ENCODE measurements at places on chromosomes 2 and 18. TPM values are rescaled to one million over a fixed set of nuclear protein-coding genes. Genes with fewer than 3 reads are reported as not detected.

GRCh38 chr2:95001701-95002100 is 23.8 kb upstream of the MAL start:
- no peak overlapping the region for H3K27ac ChIP-seq
- no peak overlapping the region for H3K4me3 ChIP-seq
- H3K4me1 ChIP-seq, result no peaks in the 10 kb centered on the region
- DNase-seq, result no peak
- H3K36me3 ChIP-seq, result no peaks in the 10 kb centered on the region
- peaks cover 45% of the 10 kb centered on the region for H3K27me3 ChIP-seq

DNA sequence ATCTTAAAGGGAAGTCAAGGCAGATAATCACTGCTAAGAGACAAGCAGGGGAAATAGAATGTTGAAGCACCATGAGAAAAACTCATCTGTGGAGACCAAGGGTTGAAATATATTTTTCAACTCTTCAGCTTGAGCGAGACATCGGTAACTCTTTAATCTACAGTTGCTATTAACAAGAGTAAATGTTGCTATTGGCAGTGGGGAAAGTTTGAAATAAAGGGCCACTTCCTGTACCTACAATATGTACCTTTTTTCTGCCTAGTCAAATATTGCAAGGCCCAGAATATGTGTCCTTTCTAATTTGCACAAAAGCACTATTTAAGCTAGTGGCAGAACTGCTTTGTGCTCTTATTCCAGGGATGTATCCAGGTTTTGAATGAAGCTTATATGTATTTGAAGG is 65.8 kb downstream of the EFEMP1 start:
- H3K27me3 ChIP-seq, result no peaks in the 10 kb centered on the region
- H3K4me3 ChIP-seq, result no peak overlapping the region
- H3K36me3 ChIP-seq, result no peaks in the 10 kb centered on the region

GALNT14 gene
- 2.2 TPM for total RNA-seq

DNA sequence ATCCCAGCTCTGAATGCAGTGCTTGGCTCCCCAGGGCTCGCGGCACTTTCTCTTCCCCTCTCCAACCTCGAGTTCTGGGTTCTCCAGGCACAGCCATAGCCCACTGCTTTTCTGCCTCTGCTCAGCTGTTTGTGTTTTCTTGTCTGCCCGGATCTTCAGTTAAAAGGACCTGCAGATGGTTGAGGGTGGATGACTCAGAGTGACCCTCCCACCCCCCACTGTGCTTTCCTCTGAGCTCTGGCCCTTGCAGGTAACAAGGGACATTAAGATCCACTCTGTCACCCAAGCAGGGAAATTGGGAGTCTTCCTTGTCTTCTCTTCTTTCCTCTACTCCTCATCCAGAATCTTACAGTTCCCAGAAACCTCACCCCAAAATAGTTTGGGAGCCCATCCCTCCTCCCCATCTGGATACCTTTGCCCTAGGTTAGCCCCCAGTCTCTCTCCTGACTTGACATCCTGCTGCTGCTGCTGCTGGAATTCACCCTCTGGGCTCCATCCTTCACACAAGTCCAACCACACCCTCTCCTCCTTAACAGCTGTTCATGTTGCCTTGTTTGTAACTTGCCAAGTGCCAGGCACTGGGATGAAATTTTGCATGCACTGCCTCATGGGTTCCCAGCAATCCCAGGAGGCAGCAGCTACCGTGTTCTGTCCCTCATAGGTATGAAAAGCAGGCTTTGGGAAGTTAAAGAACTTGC is 157.9 kb upstream of the TTC39C start:
- DNase-seq, result no peak
- no peak overlapping the region for H3K4me3 ChIP-seq
- H3K27me3 ChIP-seq, result peaks cover 11% of the 10 kb centered on the region
- H3K36me3 ChIP-seq, result no peaks in the 10 kb centered on the region
- peaks cover 9% of the 10 kb centered on the region for H3K4me1 ChIP-seq

DNA sequence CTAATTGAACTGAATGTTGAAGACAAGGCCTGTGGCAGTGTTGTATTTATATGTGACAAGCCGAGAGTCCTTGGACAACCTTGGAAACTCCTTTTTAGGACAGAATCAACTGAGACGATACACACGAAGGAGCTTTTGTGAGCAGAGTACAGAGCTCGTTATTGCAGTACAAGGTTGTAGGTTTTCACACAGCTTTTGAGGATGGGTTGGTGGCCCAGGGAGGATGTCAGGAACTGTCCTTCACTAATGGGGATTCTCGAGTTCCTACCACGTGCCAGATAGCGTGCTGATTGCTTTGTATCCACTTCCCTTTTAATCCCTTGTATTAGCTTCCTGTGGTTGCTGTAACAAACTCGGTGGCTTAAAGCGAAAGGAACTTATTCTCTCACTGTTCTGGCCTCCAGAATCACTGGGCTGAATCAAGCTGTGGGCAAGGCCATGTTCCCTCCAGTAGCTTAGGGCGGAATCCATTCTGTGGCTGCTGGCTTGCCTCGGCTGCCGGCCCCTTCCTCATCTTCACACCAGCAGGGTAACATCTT is 20.2 kb downstream of the INPP4A start:
- no peak overlapping the region for H3K27ac ChIP-seq
- H3K4me3 ChIP-seq, result no peak overlapping the region
- H3K4me1 ChIP-seq, result peaks cover 18% of the 10 kb centered on the region
- DNase-seq, result no peak

GRCh38 chr2:88227446-88227845 is 57.3 kb downstream of the THNSL2 start:
- DNase-seq, result no peak
- peaks cover 3% of the 10 kb centered on the region for H3K27me3 ChIP-seq
- H3K36me3 ChIP-seq, result no peaks in the 10 kb centered on the region
- H3K4me3 ChIP-seq, result no peak overlapping the region
- no peaks in the 10 kb centered on the region for H3K4me1 ChIP-seq

TFCP2L1 gene
- 0.16 TPM for total RNA-seq

DNA sequence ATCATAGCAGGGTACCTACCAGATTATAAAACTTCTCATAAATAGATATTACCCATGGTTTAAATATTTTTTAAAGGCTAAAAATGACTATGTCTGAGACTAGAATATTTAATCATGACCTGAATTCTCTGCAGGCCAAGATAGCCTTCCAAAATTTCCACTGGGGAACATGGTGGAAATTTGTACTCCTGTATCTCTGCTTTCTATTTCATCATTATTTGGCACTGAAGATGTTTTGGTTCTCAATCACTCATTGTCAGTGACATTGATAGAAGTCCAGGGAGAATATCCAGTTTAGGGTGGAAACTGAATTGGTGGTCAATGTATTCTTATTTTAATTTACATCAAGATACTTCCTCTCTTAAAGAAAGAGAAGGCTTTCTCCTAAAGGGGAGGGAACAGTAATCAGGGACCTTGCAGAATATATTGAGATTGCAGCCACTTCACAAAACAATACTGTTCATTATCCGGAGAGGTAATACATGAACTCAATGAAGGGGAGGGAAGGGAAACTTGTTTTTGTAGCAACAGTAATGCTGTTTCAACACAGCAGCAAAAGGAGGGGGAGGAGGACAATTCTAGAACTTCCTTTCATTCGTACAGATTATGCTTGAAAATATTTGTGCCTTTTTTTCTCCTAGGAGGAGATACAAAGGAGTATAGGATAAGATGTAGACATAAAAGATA is 34.1 kb downstream of the EEF1B2 start:
- no peaks in the 10 kb centered on the region for H3K36me3 ChIP-seq
- peaks cover 3% of the 10 kb centered on the region for H3K27me3 ChIP-seq
- H3K27ac ChIP-seq, result no peak overlapping the region

AMER3 gene
- total RNA-seq, result not detected

ASB18 gene
- total RNA-seq, result not detected

DNA sequence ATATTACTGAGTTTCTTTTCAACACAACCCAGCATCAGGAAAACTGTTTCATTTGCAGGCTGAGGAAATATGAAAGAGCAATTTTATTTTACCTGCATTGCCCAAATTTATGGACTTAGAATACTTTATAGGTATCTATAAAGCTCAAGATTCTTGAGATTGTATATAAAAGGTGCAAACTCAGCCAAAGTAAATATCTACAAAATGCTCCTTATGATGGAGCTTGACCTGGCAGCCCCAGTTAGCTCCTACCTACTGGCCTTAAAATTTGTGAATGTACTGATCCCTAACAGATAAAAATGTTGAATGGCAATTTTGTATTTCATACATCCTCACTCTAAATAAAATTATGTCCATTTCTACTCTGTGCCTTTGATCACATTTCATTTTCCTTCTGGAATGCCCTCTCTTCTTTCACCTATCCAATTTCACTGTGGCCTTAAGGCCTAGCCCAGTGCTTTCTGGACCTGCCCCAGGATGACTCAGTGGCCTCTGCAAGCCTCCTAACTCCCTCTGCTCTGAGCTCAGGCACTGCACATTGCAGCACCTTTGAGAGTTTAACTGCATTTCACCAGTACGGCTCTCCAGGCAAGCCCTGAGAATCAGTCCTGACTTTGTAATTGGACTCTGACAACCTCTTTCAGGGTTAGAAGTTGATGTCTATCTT is 125.9 kb downstream of the ANTXR1 start:
- H3K27ac ChIP-seq, result peak overlapping the region; percentile 44
- DNase-seq, result no peak
- H3K4me1 ChIP-seq, result peaks cover 28% of the 10 kb centered on the region
- no peak overlapping the region for H3K4me3 ChIP-seq
- H3K27me3 ChIP-seq, result no peaks in the 10 kb centered on the region

FAM110C gene
- total RNA-seq, result 6.4 TPM

- no peaks in the 10 kb centered on the region for H3K36me3 ChIP-seq
- peaks cover 27% of the 10 kb centered on the region for H3K4me1 ChIP-seq
- no peak overlapping the region for H3K27ac ChIP-seq
- no peak for DNase-seq
These were observed 2.7 kb downstream of the RASGRP3 start for GRCh38 chr2:33478968-33479731.

CYP27C1 gene
- total RNA-seq, result 4.1 TPM

DNA sequence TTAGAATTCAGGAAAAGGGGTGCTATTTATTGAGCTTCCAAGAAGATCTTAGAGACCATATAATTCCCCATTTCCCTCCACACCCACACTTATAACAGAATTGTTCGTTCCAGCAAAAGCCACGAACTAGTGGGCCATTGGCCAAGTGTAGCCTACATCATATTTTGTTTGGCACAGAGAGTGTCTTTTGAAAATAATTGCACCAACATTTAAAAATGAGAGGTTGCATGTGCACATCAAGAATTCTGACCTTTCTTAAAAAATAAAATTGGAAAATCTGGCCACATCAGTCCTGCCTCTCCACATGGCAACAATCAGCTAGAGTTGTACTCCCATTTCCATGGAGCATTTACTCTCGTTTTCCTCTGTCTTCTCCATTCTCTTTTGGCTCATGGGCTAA is 655.5 kb upstream of the FANCL start:
- H3K4me3 ChIP-seq, result no peak overlapping the region
- peaks cover 49% of the 10 kb centered on the region for H3K4me1 ChIP-seq
- no peaks in the 10 kb centered on the region for H3K27me3 ChIP-seq
- peak overlapping the region; percentile 30 for H3K27ac ChIP-seq
- no peak for DNase-seq
- no peaks in the 10 kb centered on the region for H3K36me3 ChIP-seq

DNA sequence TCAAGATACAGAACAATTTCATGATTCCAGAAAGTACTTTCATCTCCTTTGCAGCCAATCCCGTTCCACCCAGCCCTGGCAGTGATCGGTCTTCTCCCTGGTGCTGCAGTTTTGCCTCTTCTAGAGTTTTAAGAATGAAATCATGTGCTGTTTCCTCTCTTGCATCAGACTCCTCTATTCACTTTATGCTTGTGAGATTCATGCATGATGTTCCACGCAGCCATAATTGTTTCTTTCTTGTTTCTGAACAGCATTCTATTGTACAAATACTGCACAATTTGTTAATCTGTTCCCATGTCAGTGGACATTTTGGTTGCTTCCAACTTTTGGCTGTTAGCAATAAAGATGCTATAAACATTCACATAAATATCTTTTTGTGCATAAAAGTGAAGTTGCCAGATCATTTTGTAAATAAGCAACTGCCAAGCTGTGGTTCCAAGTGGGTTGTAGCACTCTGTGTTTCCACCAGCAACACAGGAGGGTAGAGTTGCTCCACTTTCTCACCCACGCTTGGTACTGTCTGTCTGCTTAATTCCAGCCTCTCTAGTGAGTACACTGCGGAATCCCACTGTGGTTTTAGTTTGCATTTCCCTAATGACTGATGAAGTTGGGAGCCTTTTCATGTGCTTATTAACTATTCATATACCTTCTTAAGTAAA is 104.5 kb downstream of the TWIST2 start:
- DNase-seq, result no peak
- H3K36me3 ChIP-seq, result no peaks in the 10 kb centered on the region
- peaks cover 11% of the 10 kb centered on the region for H3K4me1 ChIP-seq
- H3K4me3 ChIP-seq, result no peak overlapping the region
- H3K27me3 ChIP-seq, result peaks cover 24% of the 10 kb centered on the region

GRCh38 chr2:204591225-204591624 is 46.0 kb downstream of the PARD3B start:
- H3K4me3 ChIP-seq, result no peak overlapping the region
- H3K4me1 ChIP-seq, result peaks cover 10% of the 10 kb centered on the region
- no peak for DNase-seq
- H3K27ac ChIP-seq, result no peak overlapping the region
- no peaks in the 10 kb centered on the region for H3K27me3 ChIP-seq

- H3K27me3 ChIP-seq, result no peaks in the 10 kb centered on the region
- no peaks in the 10 kb centered on the region for H3K36me3 ChIP-seq
- H3K4me1 ChIP-seq, result peaks cover 7% of the 10 kb centered on the region
- no peak for DNase-seq
- no peak overlapping the region for H3K4me3 ChIP-seq
These were observed 436.2 kb upstream of the SMIM21 start for GRCh38 chr18:75863696-75864095.

DNA sequence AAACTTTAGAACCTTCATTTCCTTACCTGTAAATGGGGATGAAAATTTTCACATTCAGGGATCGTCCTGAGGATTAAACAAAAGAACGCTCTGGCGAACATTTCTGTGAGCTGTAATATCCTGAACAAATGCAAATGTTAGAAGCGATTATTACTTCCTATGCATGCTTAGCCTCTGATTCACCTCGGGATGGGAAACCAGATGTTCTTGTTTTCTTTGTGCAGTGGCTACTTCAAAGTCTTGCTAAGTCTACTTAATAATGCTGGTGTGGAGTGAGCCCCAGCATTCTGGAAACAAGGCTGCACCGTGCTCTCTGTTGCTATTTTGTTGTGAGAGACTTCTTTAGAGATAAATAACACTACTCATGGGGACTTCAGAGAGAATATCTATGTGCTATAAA is 119.1 kb upstream of the PELI1 start:
- peak overlapping the region; percentile 4 for H3K4me3 ChIP-seq
- H3K4me1 ChIP-seq, result peaks cover 76% of the 10 kb centered on the region
- DNase-seq, result no peak

DNAJC10 gene
- total RNA-seq, result 140 TPM

CD207 gene
- total RNA-seq, result not detected

DNA sequence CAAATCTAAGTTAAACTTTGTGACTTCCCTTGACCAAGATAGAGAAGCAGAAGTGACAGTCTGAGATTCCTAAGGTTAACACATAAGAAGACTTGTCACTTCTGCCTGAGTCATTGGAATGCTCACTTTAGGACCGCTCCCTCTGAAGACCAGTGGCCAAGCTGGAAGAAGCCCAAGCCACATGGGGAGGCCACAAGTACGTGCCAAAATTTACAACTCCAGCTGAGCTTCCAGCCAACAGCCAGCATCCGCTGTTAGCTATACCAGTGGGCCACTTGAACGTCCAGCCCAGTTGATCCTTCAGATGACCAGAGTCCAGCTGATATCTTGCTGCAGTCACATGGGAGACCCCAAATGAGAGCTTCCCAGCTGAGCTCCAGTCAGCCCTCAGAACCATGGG is 18.1 kb upstream of the ANTXR1 start:
- no peak for DNase-seq
- peaks cover 19% of the 10 kb centered on the region for H3K27me3 ChIP-seq
- no peak overlapping the region for H3K27ac ChIP-seq
- no peaks in the 10 kb centered on the region for H3K4me1 ChIP-seq
- no peaks in the 10 kb centered on the region for H3K36me3 ChIP-seq

FNDC4 gene
- total RNA-seq, result 8.1 TPM
